ENCODE measurements at places on chromosomes 5 and 9.

GRCh38 chr5:6522331-6522730, 73.7 kb downstream of the UBE2QL1 start:
- DNase-seq = no peak

DNA sequence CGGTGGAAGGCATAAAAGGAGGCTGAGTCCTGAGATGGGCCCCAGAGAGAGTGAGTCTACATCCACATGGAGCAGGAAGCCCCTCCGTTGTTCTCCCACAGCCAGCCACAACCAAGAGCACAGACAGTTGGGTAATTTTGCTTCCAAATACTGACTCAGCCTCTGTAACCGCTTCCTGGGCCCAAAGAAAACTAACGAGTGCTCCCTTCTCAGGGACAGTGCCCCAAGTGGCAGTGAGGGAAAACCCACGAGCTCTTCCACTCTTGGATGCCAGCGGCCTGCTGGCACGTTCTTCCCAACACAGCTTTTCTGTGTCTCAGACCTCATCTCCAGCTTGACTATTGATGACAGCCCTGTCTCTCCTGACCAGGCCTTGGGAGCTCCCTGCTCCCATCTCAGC, 207.6 kb downstream of the FSTL4 start:
- DNase-seq = peak; percentile 37

DNA sequence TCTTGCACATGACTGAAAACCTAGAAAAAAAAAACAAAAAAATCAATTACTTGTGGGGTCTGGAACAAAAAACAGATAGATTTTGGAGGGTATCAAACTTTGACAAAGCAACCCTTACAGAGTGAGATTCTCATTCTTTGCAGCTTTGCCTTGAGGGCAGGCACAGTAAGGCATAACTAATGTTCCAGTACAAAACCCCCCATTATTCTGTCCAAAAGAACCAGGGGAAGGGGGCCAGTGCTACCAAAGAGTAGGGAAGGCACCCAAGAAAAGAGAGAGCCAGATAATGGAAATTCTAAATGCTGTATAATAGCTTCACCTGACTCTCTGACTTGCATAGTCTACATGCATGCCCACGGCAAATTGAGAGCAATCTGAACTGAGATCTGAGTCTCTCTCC, 12.9 kb downstream of the POLK start:
- no peak for DNase-seq

- no peak for DNase-seq
Observed at GRCh38 chr9:77847626-77848025, 184.0 kb downstream of the GNAQ start.

- peak; percentile 81 for DNase-seq
Observed at GRCh38 chr9:91361291-91362050, at the start of gene AUH. Gene AUH, minus strand, starts transcription at chr9:91361918. Its CDS starts 29 bp downstream, at chr9:91361889.

- peak; percentile 44 for DNase-seq
Observed at GRCh38 chr9:33263131-33264002, 1.1 kb downstream of the BAG1 start.

DNA sequence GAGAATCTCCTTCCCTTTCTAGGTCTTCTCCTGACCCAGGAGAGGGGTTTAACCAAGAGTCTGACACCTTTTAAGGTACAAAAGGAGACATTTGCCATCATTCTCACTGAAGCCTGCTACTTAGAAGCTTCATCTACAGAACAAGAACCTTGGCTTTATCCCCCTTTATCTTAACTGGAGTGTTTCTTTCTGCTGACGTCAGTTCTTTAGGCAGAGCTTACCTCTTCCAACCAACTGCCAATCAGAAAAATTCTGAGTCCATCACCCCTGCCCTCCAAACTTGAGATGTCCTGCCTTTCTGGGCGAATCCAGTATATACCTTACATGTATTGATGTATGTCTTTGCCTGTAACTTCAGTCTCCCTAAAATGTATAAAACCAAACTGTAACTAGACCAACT, 37.2 kb downstream of the PLEKHG4B start:
- no peak for DNase-seq

DNA sequence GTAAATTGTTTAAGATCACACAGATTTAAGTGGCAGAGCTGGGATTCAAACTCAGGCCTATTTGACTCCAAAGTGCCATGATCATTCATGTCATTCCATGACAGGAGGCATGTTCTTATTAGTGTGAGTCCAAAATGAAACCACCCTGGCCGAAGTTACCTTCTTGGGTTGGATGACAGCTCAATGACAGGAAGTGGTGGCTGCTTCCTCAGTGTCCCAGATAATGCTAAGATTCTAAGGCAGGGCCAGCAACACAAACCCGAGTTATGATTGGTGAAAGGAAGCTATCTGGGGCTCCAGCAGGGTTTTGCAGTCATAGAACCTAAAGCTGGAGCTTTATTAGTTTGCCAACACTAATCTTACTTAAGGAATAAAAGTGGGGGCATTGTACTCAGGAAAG, 340.4 kb downstream of the SLIT3 start:
- DNase-seq = no peak

DNA sequence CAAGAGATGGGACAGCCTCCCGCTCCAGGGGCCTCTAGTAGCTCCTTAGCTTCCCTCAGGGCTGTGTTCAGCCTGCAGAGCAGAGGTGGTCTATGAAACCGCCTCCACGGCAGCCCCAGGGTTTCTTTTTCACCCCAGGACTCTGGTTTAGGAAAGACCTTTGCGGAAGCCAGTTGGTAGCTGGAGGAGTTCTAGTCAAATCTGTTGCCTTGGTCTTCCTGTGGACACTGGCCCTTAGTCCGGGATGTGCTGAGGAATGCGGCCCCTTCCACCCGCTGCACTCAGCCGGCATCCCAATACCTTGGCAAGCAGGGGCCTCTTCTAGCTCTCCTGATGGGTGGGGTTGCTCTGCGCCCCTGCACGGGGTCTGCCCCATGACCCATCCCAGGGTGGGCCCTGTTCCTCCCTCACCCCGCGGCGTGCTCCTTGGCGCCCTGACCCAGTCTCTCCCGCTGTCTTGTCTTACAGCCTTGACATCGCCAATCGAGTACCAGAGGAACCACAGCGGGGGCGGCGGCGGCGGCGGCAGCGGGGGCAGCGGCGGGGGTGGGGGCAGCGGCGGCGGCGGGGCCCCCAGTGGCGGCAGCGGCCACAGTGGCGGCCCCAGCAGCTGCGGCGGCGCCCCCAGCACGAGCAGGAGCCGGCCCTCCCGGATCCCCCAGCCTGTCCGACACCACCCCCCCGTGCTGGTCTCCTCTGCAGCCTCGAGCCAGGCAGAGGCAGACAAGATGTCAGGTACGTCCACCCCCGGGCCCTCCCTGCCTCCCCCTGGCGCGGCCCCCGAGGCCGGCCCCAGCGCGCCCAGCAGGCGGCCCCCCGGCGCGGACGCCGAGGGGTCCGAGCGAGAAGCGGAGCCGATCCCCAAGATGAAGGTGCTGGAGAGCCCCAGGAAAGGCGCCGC, 94.3 kb upstream of the OTULINL start:
- no peak for DNase-seq

GRCh38 chr5:21126236-21126635, 1138.2 kb upstream of the CDH18 start:
- no peak for DNase-seq

DNA sequence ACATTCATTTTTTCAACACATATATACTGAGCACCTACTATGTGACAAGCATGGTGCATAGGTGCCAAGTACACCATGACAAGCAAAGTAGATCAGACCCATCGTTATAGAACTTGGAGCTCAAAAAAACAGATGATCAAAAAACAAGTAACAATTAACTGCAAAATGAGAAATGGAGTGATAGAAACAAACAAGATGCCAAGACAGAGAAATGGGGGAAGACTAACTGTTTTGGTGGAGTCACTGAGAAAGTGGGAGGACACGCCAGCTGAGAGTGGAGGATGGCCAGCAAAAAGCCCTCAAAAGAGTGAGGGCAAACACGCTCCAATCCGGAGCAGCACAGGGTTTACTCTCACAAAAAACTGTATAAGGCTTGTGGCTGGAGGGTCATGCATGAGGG, 50.6 kb downstream of the TTC39B start:
- no peak for DNase-seq

DNA sequence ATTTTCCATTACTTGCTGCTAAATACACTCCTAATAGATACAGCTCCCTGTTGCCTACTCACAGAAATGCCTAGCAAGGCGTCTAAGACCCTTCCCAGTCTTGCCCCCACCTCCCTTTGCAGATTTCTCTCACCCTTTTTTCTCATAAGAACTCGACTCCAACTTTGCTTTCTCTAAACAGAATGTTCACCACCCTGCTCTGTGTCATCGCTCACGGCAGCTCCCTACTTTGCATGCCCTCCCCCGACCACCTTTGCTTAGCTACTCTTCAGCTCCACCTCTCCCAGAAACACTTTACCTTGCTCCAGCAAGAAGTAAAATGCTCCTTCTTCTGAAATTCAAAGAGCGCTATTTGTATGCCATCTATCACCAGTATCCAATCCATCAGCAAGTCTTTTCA, 15.2 kb upstream of the PPP1R2B start:
- no peak for DNase-seq

DNA sequence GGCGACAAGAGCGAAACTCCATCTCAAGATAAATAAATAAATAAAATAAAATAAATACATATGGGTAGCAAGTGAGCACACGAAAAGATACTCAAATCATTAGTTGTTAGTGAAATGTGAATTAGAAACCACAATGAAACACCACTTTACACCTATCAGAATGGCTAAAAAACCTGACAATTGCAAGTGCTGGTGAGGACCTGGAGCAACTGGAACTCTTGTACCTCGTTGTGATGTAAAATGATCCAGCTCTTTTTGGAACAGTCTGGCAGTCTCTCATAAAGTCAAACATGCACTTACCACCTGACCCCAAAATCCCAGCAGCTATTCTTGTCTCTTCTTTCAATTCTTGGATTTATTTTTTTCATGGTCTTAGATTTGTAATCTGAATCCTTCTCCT, 69.2 kb upstream of the FBXW11 start:
- DNase-seq = no peak

- DNase-seq = peak; percentile 50
Observed at GRCh38 chr5:127320032-127320965, 29.7 kb downstream of the MEGF10 start.

DNA sequence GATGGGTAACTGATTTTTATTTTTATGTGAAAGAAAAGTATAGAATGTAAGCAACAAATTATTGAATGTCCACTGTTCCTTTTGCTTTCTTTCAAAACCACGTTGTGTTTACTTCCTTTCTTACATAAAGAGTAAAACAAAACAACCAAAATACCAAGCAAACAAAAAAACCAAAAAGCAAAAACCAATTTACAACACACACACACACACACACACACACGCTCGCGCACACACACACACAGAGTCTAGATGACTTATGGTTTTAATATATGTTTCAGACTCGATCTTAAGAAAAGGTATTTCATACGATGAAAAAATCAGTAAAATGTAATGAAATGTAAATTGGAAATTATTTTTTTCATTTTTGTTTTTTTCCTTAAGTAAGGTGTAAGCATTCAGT, 80.3 kb downstream of the ADGRV1 start:
- no peak for DNase-seq

GRCh38 chr9:135440620-135441019, 39.0 kb upstream of the PPP1R26 start:
- DNase-seq = no peak

DNA sequence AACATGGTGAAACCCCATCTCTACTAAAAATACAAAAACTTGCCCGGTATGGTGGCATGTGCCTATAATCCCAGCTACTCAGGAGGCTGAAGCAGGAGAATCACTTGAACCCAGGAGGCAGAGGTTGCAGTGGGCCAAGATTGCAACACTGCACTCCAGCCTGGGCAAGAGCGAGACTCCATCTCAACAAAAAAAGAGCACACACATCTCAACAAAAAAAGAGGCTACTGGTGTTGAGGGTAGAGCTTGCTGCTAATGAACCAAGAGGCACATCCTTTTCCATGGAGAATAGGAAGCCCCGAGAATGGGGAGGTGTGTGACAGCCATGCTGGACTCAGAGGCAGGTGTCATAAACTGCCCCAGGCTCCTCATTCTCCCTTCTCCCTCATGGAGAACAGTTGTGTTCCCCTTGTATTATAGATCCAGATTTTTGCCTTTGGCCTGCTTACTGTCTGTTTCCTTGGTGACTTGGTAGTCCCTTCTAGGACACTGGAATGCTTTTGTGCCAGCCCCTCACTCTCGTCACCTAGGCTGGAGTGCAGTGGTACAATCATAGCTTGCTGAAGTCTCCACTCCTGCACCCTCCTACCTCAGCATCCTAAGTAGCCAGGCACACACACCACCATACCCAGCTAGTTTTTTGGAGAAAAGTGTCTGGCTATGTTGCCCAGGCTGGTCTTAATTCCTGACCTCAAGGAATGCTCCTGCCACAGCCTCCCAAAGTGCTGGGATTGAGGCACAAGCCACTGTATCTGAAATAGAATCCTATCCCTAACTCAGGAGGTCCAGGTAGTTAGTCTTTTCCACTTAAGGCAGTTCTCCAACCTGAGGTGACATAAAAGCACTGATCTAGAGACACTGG, 5.1 kb downstream of the RPL12 start:
- DNase-seq = peak; percentile 52

- no peak for DNase-seq
Observed at GRCh38 chr5:172166030-172166826, 21.8 kb downstream of the STK10 start.

DNA sequence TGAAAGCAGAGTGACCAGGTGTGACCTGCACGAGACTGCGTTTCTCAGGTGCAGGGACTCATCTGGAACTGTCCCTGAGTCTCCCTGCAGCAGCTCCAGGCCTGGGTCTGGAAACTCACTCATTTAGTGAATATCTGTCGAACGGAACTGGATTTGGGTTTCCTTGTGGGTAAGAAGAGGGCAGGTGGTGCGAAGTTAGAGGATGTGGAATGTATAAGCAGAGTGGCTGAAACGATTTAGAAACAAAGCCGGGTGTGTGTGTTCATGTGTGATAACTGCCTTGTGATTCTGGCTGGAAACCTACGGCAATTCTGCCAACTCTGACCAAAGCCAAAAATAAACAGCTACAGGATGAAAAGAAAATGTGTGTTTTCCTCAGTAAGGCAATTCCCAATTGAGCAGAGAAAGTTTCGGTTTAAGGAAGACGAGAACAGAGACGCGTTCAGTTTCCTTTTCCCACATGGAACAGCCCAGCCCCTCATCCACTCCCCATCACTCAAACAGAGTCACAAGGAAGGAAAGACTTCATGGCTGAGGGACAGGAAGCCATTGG, 130.3 kb downstream of the NSG2 start:
- no peak for DNase-seq

DNA sequence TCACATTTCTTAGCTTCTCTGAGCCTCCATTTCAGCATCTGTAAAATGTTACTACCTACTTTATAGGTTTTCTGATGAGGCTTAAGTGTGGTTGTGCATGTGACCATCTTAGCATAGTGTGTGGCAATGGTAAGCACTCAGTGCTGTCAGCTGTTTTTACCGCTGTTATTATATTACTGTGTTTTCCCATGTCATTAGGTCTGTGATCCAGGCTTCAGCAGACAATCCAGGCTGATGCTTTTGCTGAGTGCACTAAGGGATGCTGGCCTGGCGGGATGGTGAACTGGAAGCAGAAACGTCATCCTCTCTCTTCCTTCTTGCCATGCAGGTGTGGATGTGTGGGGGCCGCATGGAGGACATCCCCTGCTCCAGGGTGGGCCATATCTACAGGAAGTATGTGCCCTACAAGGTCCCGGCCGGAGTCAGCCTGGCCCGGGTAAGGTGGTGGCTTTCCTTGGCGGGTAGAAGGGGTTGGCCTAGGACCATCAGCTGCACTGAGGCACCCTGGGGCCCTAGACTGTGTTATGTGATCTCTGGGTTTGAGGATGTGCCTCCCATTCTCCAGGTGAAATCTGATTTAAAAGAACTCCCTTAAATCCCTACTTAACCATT, 41.9 kb upstream of the SAP30L start:
- no peak for DNase-seq

GRCh38 chr5:138872841-138873465, 2.2 kb downstream of the LRRTM2 start:
- DNase-seq = no peak
